ENCODE measurements at places on chromosomes 2 and 18.

- DNase-seq = no peak
Observed at GRCh38 chr2:72293620-72294019, 146.0 kb upstream of the CYP26B1 start.

DNA sequence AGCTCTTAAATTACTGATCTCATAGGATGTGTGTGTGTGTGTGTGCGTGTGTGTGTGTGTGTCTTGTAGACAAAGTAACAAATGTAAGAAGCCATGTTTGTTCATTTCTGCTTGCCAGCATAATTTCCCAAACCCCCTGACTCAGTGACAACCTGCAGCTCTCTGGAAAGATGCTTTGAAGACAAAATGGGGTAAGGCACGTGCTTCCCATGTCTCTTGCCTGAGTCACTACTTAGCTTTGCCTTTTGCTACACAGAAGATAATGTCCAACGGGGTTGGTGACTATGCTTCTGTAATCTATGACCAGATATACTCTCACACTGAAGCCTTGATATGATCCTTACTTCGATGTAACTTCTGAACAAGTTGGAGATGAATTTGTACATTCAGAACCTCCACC, 332.0 kb downstream of the SLC4A3 start:
- DNase-seq = no peak

DNA sequence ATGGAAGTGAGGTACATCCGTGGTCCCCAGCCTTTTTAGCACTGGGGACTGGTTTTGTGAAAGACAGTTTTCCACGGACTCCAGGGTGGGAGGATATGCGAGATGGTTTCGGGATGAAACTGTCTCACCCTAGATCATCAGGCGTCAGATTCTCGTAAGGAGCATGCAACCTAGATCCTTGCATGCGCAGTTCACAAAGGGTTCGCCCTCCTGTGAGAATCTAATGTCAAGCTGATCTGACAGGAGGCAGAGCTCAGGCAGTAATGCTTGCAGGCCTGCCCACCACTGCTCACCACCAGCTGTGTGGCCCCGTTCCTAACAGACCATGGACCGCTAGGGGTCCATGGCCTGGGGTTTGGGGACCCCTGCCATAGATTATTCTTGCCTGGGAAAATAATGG, 11.6 kb downstream of the B3GNT2 start:
- DNase-seq = no peak

- no peak for DNase-seq
Observed at GRCh38 chr2:195863564-195863963, 205.1 kb downstream of the DNAH7 start.

DNA sequence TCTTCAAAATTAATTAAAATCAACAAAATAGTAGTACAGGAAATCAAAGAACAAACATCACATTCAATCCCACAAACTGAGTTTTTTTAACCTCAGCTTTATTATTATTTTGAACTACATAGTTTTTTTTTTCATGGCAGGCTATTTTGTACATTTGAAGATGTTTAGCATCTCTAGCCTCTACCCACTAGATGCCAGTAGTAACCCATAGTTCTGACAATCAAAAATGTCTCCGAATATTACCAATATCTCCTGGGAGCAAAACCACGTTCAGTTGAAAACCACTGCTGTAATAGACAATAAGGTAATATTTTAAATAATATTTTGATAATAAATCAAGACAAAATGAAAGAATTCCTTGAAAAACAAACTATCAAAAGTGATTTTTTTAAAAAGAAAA, 702.6 kb upstream of the LRRTM1 start:
- no peak for DNase-seq

DNA sequence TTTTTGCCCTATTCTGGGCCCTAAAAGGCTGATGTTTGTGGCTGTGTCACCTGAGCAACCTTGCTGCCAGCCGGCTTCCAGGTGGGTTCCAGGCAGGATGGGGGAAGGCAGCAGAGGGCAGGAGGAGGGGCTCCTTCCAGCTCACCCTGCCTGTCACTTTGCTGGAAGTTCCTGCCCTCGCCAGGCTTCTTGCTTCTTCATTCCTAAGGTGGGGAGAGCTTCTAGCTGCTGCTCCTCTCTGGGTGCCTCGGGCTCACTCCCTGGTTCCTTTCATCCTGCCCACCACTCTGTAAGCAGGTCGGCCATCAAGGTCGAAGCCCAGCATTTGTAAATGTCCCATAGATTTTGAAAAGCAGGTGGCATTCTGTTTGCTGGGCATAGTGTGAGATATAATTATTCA, 249.4 kb upstream of the HS6ST1 start:
- no peak for DNase-seq

DNA sequence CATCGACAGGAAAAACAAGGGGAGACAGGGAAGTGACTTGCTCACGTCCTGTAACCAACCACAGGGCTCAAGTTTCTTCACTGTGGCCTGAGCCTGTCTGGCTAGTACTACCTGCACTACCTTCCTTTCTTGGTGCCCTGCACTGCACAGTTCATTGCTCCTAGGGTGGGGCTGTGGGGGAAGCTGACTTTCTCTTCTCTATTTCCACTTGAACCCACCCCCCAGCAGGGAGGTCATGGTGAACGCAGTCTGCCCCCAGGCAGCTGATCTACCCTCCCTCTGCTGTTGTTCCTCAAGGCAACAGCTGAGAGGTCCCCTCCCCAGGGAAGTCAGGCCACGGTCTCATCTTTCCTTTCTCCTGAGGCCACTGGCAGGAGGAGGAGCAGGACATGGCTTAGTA, 532.1 kb downstream of the SOX11 start:
- DNase-seq = no peak

GRCh38 chr2:28604284-28604843, 108.5 kb downstream of the PLB1 start:
- DNase-seq = no peak

- DNase-seq = no peak
Observed at GRCh38 chr18:80175451-80176204, 66.6 kb downstream of the ADNP2 start.

DNA sequence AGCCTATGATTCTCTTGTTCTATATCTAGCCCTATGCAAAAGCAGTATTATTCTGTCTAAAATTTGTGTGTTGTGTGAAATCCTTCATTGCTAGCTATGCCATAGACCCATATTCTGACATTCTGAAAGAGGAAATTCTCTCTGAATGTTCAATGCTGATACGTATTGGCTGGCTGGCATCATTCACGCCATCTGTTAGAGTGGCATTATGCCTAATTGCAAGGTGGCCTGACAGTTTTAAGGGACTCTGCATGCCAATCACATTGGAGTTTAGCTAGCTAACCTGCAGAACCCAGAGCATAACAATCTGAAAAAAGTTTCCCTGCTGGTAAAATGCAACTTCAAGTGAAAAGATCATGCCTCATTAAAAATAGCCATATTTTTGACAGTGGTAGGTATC, 316.0 kb downstream of the SOX11 start:
- no peak for DNase-seq

DNA sequence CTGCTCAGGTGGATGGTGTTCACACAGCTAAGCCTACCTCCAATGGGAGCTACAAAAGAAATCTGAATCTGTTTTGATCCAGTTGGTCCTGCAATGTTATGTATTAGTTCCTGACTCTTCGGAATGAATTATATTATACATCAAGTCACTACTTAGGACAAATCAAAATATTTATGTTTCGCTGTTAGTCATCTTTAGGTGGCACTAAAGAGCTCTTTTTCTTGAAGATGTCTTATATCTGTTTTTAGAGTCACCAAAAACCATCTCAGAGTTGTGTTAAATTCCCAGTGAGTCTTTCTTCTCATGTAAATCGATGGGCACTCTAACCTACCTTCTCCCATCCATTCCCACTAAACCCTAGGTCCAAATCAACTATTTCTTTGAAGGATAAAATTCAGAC, 2.2 kb downstream of the DNER start:
- DNase-seq = no peak

DNA sequence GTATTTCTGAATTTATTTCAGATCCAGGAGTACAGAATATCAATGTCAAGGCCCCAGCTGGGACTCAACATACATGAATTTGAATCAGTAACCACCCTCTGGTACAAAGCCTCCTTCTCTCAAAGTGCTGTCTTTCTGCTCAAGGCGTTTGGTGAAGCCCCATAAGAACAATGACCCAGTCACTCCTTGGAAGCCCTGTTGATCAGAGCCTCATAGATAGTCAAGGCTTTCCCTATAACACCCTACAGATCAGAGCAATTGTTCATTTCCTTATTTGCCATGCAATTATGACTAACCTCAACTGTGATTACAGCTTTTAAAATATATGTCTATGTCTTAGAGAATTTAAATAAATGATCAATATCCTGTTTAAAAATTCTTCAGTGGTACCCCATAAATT, 159.1 kb upstream of the CREB1 start:
- no peak for DNase-seq
